Stimulated activated CD4-positive, alpha-beta T cell treated with anti-CD3 and anti-CD28 coated beads, Interleukin-2, amount 100 ng/mL, for 48 hours (primary cell): ENCODE measurements at places on chromosomes 4 and X.
A peak's percentile ranks its signal among the peaks of the same experiment; 100 is the strongest.

GRCh38 chr4:55312489-55313101, 33.4 kb upstream of the SRD5A3 start:
- no peak for DNase-seq

DNA sequence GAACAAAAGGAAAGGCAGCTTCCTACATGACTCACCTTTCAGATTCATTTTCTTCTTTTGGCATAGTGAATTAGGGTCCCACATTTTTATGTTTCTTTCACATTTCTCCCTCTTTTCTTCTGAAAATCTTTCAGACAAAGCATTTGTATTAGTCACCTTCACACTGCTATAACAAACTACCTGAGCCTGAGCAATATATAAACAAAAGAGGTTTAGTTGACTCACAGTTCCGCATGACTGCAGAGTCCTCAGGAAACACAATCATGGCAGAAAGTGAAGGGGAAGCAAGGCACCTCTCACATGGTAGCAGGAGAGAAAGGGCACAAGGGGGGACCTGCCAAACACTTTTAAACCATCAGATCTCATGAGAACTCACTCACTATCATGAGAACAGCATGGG, 36.9 kb downstream of the MAGEA9 start:
- DNase-seq: no peak

GRCh38 chr4:36533944-36534343, 252.5 kb downstream of the DTHD1 start:
- no peak for DNase-seq

- DNase-seq: no peak
Observed at GRCh38 chr4:169957785-169958184, 68.4 kb downstream of the MFAP3L start.

- DNase-seq: no peak
Observed at GRCh38 chrX:119880076-119880475, 8.4 kb downstream of the NDUFA1 start.

DNA sequence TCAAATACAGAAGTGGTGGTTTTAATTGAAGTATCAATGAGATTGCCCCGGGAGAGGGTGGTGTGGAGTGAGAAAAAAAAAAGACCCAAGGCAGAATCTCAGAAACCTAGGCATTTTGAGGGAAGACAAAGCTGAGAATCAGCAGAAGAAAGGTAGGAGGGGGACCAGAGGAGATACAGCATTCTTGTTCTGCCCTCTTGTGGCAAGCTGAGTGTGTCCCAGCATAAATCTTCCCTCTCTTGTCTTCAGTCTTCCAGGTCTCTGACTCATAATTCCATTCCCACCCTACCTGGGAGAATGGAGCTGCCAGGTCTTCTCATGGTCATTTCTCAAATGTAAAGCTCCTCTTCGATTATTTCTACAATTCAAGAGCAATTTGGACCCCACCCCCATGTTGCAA, 32.7 kb upstream of the MAGED1 start:
- DNase-seq: no peak

GRCh38 chrX:40040686-40041461, 56.9 kb downstream of the BCOR start:
- no peak for DNase-seq

- peak; percentile 44 for DNase-seq
Observed at GRCh38 chr4:1720163-1720983, 750 bp downstream of the TMEM129 start.

DNA sequence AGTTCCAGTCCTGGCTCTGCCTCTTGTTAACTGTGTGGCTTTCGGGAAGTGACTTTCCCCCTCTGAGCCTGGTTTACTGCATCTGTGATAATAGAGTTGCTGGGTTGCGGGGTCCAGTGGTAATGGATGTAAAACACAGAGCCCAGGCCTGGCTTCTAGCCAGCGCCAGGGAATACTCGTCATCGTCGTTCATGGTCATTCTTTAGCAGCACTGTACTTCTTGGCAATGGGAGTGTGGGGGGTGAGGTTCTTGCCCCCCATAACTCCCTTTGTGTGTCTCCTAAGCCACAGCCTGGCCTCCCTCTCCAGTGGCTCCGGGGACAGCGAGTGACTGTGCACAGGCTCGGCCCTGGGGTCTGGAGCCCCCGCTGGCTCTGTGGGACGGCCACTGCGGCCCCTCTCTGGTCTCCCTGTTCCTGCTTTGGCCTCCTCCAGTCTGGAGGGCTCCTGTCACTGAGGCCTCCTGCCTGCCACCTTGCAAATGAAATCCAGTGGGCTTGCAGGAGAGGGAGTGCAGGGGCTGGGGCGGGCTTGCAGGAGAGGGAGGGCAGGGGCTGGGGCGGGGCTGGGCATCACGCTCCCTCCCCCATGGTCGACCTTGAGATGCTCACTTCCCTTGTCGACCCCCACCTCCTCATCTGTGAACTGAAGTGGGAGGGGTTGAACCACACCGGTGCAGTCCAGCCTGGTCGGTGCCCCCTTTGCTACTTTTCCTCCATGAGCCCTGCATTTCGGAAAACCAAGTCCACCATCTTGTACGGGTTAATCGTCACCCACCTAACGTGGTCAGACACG, 13.2 kb downstream of the PSAPL1 start:
- no peak for DNase-seq

DNA sequence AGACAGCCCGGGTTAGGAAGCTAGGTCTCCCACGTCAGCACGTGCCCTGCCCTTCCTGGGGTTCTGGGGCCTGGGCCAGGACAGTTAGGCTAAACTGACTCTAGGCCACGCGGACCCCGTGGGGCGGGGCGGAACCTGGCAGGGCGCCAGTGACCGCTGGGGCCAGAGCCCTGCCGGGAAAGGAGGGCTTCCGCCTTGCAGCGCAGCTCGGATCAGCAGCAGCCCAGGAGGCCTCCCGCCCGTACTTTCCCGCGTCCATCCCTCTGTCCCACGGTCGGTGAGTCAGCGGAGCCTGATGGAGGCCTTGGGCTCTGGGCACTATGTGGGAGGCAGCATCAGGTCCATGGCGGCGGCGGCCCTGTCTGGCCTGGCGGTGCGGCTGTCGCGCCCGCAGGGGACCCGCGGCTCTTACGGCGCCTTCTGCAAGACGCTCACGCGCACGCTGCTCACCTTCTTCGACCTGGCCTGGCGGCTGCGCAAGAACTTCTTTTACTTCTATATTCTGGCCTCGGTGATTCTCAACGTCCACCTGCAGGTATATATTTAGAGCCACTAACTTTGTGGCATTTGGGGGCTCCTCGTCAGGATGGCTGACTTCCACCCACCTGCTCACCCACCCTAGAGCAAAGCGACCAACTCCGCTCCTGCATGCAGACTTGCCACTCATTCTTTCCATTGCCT, at the start of gene SMIM10:
Gene SMIM10 (plus strand): TSS at position 191 of the 681 bp plus-strand sequence. CDS start 105 bp downstream, at position 296.
- DNase-seq: peak; percentile 3

DNA sequence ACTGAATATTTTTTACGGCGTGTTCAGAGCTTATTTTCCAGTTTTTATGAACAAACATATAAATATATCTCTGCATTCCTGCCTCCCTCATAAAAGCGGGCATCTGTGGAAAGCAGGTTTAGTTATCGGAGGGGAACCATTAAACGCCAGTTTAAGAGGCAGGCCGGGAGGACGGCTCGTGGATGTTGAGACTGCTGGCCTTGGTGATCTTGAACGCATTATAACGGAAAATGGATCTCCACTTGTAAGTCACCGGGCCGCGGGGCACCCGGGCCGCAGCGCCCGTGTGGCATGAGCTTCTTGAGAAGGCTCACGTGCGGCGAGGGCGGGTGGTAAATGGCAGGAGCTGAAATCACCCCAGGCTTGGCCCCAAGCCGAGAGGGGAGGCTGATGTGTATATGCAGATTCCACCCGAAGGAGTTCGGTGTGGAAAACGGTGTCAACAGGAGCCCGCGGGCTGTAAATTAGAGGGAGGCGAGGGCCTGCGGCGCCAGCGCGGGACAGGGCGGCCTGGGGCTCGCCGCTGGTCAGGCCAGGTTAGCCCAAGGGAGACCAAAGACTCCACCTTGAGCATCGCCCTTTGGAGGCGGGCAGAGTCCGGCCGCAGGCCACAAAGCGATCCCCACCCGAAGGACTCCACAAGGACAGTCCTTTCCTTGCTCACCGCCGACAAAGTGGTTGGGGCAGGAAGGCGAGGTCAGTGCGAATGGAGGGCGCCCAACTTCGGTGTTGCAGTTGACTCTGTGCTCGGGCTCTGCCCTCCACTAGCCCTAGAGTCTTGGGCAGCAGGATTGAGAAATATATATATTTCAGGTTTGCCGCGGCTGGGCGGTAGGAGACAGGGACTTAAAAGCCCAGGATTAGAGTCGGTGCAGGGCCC, 1.3 kb upstream of the HAND2 start:
- DNase-seq: no peak

DNA sequence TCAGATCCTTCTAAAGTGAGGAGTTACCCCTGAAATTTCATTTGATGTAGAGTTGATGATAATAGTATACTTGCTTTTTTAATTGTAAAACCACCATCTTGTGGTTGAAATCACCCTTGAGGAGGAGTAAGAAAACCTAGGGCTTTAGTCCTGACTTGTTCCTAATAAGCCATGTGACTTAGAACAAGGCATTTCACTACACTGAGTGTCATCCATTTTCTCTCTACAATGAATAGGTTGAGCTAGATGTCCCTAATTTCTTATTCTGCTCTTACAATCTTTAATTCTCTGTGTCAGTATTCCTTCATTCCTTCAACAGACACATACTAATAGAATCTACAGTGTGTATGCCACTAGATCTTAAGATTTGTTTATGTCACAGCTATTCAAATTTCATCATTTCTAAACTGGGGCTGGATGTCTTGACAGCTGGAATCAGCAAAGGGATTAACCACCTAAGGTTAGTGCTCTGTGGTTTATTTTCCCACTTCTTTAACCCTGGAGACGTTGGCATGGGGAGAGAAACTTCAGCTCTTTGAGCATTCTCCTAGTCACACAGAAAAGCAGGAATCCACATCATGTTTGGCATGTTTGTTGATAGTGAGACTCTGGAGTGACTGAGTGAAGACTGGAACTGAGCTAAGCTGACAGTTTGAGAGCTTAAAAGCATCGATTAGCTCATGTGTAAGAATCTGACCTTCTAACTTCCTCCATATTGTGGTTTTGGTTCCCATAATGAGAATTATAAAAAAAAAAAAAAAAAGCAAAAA, 246.3 kb downstream of the NDST4 start:
- DNase-seq: no peak

- DNase-seq: no peak
Observed at GRCh38 chr4:84837751-84838150, 128.7 kb downstream of the WDFY3 start.

GRCh38 chr4:55181010-55182005, 55.9 kb upstream of the KDR start:
- DNase-seq: no peak

DNA sequence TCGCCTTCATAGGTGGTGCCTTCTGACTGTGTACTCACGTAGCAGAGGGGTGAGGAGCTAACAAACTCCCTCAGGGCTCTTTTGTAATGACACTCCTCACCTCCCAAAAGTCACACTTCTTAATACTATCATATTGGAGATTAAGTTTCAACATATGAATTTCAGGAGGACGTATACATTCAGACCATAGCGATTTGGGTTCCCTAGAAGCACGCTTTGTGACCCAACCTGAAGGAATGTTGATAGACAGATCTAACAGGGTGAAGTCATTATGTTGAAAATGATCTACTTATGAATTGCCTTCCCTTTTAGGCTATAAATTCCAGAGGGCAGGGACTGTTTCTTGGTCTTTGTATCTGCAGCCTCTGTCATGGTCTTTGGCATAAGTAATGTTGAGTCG, 3.2 kb upstream of the KLHL34 start:
- DNase-seq: no peak
